ENCODE measurements at places on chromosomes 7 and 10.

GRCh38 chr7:116224492-116225098, 14.3 kb downstream of the TES start:
- no peak for DNase-seq

DNA sequence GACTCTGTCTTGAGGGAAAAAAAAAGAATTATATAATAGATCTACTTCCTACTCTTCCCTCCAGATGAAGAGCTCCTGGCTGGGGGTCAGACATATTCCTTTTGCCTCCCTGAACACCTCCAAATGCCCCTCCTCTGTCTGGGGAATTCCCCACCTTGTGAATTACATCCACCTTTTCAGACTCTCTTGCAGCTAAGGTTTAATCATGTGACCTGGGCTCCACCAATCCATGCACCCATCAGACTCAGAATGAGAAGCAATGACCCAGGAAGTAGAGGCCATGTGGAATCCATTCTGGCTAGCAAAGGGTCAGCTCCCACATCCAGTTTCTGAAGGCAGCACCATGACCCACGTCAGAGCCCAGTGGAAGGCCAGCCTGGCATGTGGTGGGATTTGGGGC, 93.6 kb upstream of the CUX1 start:
- no peak for DNase-seq

DNA sequence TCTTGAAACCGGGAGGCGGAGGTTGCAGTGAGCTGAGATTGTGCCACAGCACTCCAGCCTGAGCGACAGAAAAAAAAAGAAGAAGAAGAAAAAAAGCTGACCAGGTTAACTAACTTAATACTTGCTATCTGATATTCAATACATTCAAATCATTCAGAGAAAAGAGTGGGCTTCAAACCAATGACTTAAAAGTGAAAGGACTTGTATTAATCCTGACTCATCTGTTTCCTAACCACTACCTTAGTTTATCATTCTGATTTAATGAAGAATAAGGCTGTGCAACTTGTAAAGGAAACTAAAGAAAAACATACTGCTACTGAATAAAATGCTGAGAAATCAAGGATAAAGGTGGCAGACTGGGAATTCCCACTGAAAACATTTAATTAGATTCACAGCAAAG, 128.4 kb downstream of the NRBF2 start:
- no peak for DNase-seq

DNA sequence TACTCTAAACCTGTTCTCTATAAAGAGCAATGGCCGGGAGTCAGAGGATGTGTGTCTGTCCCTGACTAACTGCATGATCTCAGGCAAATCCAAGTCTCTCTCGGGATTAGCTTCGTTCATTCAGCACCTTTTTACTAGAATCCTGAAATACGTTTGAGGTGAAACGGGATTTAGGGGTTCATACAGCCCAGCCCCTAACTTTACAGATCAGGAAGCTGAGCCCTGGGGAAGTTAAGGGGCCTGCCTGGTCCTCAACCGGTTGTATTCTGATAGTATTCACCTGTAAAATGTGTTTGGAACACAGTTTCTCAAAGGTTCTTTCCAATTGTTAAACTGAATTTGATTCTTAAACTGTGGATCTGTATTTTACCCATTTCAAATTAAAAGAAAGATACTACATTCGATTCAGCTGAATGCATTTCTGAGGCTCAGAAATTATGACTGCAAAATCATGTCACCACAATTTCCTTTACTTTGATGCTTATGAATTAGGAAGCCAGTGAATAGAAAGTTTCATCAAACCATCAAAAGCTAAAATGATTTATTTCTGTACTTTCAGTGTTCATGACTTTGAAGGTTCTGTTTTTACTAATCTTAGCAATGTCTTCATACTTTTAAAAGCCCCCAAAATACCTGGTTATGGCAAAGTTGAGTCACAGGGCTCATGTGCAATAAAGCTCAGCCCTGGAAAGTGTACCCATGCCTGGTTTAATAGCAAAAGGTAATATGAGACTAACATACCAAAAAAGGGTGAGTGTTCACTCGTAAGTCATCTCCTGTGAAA, 28.9 kb upstream of the EZH2 start:
- no peak for DNase-seq

GRCh38 chr10:113425541-113425951, 127.3 kb upstream of the HABP2 start:
- no peak for DNase-seq

DNA sequence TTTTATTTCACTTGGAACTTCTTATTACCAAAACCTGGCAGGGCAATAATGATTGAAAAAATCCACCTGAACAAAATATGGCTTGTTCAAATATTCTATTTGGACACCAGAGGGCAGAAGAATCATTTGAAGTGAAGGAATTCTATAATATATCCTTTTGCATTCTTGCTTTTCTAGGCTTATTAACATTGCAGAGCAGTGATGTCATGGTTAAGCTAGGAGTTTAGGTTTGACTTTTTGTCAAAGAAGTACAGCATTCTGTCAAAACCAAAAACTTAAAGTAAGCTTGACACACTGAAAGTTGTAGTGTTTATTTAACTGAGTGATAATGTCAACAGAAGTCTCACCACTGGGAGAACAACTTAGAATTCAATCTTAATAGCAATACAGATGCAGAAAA, 156.0 kb downstream of the SEMA3D start:
- peak; percentile 79 for DNase-seq
